ENCODE measurements at places on chromosomes 6 and 20.
A peak's percentile ranks its signal among the peaks of the same experiment; 100 is the strongest.

DNA sequence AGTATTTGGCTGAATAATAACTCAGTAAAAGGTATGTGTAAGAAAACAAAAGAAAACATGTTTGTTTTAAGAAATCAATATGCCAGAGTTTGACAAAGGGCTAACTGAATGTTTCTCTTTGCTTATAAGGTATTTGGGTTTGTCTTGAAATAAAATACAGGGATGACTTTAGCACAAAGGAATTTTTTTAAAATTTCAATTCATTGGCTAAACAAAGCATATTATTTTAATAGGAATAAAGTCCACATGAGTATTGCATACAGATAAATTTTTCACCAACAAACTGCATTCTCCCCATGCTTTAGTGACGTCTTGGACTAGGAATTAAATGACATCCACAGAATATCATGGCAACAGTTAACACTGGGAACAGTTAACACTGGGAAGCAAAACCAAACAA, 480.0 kb upstream of the JAG1 start:
- DNase-seq: no peak

GRCh38 chr6:2951728-2952127, 19.6 kb downstream of the SERPINB6 start:
- no peak for DNase-seq

- no peak for DNase-seq
Measured at GRCh38 chr6:96235927-96236326, 220.2 kb downstream of the FUT9 start.

GRCh38 chr20:21126581-21126870, 644 bp downstream of the KIZ start:
- DNase-seq: no peak

DNA sequence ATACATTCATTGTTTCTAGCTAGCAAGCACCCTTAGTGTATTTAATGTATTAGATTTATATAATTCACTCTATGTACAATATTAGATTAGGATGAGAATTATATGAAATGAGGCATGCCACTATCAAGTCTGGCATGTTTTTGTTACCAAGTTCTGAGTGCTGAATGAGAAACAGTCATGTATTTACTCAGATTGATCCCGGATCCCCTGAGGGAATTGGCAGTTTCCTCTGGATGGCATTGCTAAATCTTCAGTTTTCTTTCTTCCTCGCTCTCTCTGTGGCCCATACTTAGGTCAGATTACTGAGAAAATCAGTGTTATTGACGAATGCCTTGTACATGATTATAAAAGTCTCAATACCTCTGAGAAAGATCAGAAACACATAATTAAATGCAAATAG, 66.6 kb downstream of the CDKAL1 start:
- DNase-seq: peak; percentile 76

GRCh38 chr20:56730003-56730402, 100.9 kb downstream of the TFAP2C start:
- no peak for DNase-seq

GRCh38 chr6:159056432-159056831, 11.6 kb upstream of the TAGAP start:
- no peak for DNase-seq

DNA sequence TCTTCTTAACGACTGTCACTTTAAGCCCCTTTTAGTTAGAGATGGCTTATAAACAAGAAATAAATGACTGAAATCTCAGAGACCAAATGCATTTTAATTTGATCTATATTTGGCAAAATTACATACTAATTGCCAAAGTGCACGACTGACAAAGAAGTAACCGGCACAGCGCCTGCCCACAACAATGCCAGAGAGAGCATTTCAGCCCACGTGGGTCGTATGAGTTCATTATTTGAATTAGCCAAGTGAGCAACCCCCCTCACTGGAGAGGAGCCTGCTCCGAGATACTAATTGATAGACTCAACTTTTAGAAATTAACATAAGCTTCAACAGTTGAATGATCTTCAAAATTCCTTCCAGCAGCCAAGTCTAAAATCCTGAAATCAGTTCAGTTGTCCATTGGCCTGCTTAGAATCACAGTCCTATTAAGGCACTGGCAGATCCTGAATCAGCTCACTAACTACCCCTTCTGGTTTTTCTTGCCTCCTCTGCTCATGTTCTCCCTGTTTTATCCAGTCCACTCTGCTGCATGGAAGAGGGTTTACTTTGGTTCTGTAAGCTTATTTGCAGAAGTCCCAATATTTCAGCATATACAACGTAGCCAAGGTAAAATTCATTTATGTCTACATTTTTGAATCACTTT, 519.1 kb upstream of the AGPAT4 start:
- peak; percentile 13 for DNase-seq

DNA sequence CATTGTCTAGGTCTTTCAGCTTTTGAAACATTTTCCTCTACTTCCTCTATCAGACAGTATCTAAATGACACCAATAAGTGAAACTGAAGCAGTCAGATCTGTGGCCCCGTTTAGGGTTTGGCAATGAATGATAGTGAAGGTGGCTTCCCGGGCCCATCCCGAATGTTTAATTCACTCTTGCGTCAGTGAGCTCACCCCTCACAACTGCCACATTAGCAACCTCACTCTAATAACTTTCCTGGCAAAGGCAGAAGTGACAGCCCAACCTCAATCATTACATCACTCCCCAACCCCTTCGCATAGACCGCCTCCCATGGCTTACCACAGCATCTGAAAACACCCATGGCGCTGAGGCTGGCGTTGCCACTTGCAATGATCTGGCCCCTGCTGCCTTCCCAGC, 92.4 kb upstream of the CD83 start:
- no peak for DNase-seq

DNA sequence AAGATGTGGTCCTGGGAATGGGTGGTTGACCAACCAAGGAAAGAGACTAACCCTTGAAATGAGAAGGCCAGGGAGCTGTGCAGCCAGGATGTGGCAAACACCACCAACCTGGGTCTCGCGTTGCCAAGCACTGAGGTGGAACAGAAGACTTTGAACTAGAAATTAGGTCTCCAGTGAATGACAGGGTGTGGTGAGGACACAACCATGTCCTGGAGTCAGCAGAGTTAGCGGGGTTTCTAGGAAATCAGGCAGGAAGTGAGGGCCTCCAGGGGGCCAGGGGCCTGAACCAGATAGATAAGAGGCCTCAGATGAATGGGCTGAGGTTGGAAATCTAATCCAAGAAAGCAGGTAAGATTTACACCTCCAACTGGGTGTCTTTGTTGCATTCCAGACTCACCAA, 353.3 kb upstream of the ARID1B start:
- no peak for DNase-seq

DNA sequence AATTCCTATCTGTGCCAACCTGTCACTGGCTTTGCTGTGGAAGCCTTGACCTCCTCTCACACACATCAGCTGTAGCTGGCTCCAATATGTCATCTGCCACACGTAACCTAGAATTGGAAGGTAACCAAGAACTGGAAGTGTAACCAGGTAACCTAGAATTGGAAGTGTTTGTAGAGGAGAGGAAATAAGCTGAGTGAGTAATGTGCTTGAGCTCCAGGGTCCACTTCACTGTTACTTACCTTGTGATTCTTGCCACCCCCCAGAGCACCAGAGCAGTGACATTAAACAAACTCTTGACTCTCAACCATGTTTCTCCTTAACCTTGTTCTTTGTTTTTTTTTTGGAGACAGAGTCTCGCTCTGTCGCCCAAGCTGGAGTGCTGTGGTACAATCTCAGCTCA, 350.5 kb downstream of the NRN1 start:
- DNase-seq: no peak

- no peak for DNase-seq
Measured at GRCh38 chr6:45676380-45676779, 298.6 kb upstream of the SUPT3H start.

GRCh38 chr20:23027721-23028120, 7.4 kb upstream of the SSTR4 start:
- no peak for DNase-seq

DNA sequence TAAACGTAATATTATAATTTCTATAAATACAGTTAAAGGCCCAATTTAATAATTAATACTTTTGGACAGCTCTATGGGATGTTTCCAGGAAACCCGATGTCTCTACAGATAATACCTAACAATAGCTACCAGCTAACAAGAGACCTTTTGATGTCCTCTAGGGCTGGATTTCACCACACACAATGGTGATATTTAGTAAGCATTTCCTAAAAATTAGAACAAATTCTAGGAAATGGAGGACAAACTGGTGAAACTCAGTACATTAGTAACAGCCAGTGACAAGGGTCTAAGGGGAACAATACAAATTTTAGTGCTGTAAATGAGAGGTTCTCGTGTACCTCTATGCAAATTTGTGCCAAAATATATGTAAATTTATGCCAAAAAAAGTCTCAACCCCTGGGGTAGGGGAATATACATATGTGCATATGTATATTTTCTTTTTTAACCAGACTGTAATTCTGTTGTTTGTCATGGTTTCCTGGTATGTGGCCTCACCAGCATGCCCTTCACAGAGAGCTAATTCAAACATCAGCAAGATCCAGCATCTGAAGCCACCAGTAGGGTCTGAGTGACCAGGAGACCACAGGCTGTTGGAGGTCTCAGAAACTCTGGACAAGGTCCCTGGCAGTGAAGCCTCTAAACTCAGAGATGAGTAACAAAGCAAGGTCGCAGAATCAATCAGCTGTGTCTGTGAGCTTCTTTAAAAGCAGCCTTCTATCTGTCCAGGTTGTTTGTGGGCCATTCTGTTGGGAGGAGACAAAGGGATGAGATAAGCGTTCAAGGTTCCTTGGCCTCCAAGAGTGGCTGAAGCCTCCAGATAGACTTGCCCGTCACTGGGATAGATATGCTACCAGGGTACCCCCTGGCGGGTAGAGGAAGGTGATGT, 235.1 kb upstream of the RREB1 start:
- no peak for DNase-seq

DNA sequence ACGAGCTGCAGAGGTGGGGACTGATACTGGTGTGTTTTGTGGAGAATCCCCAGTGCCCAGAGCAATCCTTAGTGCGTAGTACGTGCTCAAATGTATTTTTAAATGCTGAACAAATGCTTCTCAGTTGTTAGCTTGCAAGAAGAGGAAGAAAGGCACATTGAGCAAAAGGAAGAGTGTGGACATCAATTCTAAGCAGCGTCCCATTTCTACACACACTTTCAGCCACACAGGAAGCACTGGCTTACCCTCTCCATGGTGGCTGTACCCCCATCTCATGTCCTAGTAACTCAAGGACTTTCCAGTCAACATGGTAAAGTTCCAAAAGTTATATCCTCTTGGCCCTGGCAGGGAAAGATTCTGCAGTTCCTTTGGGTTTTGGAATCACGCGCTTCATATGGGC, 98.8 kb upstream of the NXT1 start:
- DNase-seq: no peak

GRCh38 chr6:2804516-2804915, 37.1 kb downstream of the SERPINB1 start:
- DNase-seq: peak; percentile 39

DNA sequence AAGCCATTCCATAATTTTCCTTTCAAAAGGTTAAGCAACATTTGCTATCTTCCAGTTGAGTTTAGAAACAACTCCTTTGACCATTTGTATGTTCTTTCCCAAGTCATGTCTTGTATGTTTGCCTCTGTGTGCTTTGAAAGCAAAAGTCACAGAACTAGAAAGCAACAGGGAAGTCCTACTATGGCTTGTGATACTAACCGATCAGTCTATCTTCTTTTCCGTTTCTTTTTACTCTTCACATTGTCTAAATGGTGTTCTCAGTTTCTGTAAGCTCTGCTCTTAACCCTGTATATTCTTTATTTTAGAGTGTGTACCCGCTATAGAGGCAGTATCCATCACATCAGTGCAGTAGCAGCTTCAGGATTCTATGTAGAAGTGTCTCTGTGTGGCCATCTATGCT, 32.9 kb downstream of the TMEM244 start:
- DNase-seq: no peak

- no peak for DNase-seq
Measured at GRCh38 chr6:87851674-87852299, 149.8 kb upstream of the AKIRIN2 start.

DNA sequence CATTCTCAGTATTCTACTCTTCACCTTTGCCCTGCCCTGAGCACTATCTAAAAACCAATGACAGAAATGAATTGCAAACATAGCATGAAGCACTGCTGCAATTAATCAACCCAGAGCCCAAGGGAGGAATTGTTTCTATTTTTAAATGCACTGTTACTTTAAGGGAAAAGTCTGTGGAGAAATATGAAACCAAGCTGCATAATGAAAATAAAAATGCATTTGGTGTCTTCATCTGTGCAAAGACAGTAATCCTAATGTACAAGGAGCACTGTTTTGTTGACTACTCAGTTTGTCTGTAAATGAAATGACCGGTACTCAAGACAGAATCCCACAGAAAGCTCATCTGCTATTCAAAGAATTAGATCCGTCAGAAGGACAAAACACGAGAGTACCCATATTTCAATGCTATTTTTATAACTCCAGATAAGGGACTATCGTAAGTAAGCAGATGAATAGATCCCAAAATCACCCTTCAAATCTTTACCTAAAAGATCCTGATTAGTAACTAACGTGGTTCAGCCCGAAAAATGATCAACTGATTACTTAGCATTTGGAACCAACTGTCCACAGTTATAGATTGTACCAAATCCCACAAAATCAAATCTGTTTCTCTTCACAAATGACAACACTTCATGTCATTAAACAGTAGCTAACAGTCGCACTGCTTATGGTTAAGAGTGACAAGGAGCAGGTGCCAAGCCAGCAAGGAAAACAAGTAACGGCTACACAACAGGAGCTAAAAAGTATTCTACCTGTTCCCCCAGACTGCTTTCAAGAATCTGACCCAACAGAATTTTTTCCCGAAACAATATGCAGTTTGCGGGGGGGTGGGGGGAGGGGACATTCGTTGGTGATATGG, 2.4 kb downstream of the KIF13A start:
- no peak for DNase-seq

GRCh38 chr20:22663528-22664025, 79.2 kb upstream of the FOXA2 start:
- DNase-seq: no peak

DNA sequence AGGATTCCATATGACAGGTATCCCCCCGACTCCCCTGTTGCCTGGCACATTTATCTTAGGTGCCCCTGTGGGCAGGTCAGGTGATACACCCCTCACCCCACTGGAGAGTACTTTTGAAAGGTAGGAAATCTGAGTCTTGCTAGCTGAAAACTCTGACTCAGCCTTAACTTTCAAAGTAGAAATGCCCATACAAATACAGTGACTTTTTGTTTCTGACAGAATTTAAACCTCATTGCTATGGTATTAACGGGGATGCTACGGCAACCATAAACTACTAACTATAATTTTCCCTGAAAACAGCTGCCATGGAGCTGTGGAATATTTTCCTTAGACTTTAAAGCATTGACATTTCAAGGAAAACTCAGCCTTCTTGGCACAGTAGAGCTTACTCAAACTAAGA, 536.0 kb downstream of the RFPL4B start:
- DNase-seq: no peak

Data from T47D (cell line).